ENCODE measurements at places on chromosomes 11 and 22. TPM values are rescaled to one million over a fixed set of nuclear protein-coding genes. Genes with fewer than 3 reads are reported as not detected.

The SLC37A4 gene
- 35.8 TPM for total RNA-seq

The ACRV1 gene
- total RNA-seq = not detected

The SLC22A8 gene
- total RNA-seq = not detected

- H3K4me3 ChIP-seq = no peak overlapping the region
- H3K4me1 ChIP-seq = peaks cover 14% of the 10 kb centered on the region
- H3K27ac ChIP-seq = no peak overlapping the region
- no peak for DNase-seq
Measured at GRCh38 chr11:46207270-46207669, 70.2 kb upstream of the CREB3L1 start.

DNA sequence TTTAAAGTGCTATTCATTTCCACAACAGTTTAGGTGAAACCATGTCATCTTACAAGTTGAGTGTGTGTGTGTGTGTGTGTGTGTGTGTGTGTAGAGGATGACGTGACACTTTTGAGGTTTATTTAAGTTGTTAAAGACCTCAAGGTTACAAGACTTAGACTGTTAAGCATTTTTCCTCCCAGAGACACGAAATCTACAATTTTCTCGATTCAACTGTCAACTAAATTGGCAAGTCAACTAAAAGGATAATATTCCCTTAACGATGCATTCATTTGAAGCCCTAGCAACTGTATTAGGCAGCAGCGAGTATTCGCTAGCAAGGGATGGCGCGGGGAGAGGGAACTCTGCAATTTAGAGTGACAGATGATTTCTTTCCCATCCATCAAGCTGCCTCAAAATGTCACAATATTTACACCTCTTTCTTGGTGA lies 17.6 kb upstream of the BDNF start:
- no peak overlapping the region for H3K4me3 ChIP-seq
- H3K36me3 ChIP-seq = peaks cover 3% of the 10 kb centered on the region
- peaks cover 43% of the 10 kb centered on the region for H3K27me3 ChIP-seq
- H3K4me1 ChIP-seq = peaks cover 9% of the 10 kb centered on the region

- no peak overlapping the region for H3K4me3 ChIP-seq
- H3K36me3 ChIP-seq = no peaks in the 10 kb centered on the region
- H3K4me1 ChIP-seq = no peaks in the 10 kb centered on the region
- H3K27ac ChIP-seq = no peak overlapping the region
Measured at GRCh38 chr22:49086606-49087157, 741.0 kb downstream of the BRD1 start.

DNA sequence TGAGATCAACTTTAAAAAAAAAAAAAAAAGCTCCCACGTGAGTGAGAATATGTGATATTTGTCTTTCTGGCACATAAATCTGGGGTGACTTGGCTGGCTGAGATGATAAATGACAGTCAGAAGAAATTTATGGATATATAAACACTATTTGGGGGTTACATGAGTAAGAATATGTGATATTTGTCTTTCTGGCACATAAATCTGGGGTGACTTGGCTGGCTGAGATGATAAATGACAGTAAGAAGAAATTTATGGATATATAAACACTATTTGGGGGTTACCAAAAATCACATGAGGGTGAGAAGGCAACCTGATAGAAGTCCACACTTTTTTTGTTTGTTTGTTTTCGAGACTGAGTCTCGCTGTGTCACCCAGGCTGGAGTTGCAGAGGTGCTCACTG lies 6.6 kb upstream of the TSG101 start:
- no peaks in the 10 kb centered on the region for H3K36me3 ChIP-seq
- no peak overlapping the region for H3K27ac ChIP-seq
- no peaks in the 10 kb centered on the region for H3K27me3 ChIP-seq
- H3K4me3 ChIP-seq = no peak overlapping the region

GRCh38 chr11:42058794-42059193 lies 599.3 kb upstream of the LRRC4C start:
- no peaks in the 10 kb centered on the region for H3K27me3 ChIP-seq
- H3K36me3 ChIP-seq = no peaks in the 10 kb centered on the region
- H3K27ac ChIP-seq = no peak overlapping the region
- no peak for DNase-seq
- no peak overlapping the region for H3K4me3 ChIP-seq
- H3K4me1 ChIP-seq = no peaks in the 10 kb centered on the region

DNA sequence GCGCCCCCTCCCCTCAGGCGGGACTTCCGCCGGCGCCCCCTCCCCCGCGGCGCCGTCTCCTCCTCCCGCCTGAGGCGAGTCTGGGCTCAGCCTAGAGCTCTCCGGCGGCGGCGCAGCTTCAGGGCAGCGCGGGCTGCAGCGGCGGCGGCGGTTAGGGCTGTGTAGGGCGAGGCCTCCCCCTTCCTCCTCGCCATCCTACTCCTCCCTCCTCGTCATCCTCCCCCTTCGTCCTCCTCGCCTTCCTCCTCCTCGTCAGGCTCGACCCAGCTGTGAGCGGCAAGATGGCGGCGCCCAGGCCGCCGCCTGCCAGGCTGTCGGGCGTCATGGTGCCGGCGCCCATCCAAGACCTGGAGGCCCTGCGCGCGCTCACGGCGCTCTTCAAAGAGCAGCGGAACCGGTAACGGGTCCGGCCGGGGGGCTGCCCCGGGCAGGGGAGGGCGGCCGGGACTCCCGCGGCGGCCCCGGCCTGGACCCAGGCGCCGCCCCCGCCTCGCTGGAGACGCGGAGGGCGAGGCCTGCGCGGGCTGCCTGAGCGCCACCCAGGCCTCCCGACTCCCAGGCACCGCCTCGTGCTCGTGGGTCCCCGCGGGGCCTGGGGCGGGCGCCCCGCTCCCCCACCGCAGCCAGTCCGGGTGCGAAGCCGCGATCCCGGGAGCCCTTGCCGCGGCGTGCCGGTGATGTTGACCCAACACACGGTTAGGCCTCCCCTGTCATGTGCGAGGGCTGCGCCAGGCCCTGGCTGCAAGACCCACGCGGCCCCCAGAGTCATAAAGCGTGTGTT lies at the start of gene ATXN10:
TSS of gene ATXN10 (plus strand) at position 52 of the 781 bp plus-strand sequence. CDS start at position 282, 230 bp downstream.
- no peaks in the 10 kb centered on the region for H3K36me3 ChIP-seq
- H3K27ac ChIP-seq = peak within 1 kb of the TSS; percentile 93
- DNase-seq = peak; percentile 73
- peak within 1 kb of the TSS; percentile 93 for H3K4me3 ChIP-seq
- peaks cover 39% of the 10 kb centered on the region for H3K4me1 ChIP-seq

All from activated T-cell treated with anti-CD3 and anti-CD28 coated beads, Interleukin-2, amount 50 U/mL, for 72 hours (primary cell).